Memory B cell (primary cell): ENCODE measurements at places on chromosomes 5 and 9.

DNA sequence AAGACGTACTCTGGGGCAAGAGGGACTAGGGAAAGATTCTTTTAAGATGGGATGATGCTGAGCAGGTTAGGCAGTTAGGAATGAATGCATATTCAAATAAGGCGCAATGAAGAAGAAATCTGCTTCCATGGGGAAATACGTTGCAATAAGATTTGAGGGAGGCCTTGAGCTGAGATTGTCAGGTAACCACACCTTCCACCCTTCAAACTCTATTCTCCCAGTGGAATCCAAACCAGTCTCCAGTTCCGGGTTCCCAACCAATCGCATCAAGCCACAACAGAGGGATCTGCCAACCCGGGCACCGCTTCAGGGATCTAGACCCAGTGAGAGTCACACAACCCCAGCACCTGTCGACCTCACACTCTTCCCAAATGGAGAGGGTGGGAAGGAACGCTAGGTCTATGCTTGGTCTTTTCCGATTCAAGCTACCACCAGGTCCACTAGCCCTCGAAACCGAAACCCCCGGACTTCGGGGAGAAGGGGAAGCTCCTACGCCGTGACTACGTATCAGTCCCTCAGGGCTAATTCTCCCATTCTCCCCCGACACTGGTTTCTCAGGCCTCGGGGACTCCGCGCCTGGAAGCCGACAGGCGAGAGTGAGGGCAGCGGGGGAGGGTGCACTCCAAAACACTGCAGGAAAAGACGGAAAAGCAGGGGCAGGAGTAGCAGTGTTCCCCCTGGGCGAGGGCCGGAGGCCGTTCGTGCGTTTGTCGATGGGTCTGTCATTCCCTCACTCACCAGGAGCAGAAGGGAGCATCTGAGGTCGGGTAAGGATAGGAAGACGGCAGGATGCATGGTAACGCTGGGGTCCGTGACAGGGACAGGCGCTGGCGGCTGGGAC lies 534 bp downstream of the ERP44 start:
- no peak for DNase-seq

DNA sequence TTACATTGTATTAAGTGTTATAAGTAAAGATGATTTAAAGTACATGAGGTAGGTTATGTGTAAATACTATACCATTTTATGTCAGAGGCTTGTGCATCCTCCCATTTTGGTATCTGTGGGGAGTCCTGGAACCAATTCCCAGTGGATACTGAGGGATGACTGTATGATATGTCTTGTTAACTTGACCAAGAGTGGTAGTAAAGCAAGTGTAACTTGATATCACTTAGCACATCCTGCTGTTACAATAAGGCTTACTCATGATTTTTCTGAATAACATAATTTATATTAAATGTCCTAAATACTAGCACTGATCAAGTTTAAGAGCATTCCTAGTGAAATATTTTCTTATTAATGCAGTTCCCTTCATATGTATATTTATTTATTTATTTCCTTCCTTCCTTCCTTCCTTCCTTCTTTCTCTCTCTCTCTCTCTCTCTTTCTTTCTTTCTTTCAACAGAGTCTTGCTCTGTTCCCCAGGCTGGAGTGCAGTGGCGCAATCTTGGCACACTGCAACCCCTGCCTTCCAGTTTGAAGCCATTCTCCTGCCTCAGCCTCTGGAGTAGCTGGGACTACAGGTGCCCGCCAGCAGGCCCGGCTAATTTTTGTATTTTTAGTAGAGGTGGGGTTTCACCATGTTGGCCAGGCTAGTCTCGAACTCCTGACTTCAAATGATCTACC lies 7.5 kb downstream of the NDFIP1 start:
- no peak for DNase-seq

- DNase-seq, result no peak
Observed at GRCh38 chr9:17229945-17230560, 95.2 kb downstream of the CNTLN start.

DNA sequence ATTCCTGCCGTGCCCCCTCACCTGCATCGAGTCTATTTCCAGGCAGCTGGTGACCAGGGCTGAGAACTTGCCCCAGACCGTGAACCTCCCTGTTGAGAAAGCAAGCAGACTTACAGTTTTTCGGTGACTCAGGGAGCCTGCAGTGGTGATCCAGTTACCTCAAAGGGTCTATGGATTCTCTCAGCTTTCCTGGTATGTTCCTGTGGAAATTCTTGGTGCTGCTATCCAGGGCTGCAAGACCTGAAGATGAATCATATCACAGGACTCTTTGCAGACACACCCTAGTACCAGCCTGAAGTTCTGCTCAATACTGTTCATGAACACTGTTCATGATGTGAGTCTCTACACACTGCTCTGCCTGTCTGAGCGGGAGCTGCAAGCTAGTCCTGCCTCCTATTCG lies 154.7 kb downstream of the WDR70 start:
- DNase-seq, result no peak

DNA sequence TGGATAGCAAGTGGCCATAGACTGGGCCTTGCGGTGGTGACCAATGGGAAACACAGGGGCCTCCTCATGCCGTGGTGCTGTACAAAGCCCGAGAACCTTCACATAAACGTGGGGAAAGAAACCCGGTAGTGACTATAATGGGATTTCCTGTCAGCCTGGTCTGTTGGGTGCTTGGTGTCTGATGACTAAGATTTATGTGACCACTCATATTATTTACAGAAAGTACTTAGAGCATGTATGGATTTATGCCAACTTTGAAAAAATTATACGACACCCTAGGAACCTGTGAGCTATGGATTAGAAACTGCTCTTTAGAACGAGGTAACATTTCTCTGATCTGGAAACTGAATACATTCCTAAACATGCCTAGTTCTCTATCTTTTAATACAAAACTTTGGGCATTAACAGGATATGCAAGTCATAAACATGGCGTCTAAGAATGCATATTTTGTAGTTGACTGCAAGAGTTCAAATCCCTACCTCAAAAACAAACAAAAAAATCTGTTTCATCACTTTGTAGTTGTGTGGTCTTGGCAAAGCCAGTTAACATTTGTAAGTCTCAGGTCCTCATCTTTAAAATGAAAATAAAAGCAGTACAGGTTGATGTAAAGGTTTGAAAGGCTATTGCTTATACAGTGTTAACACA lies 85.4 kb downstream of the TMEM167A start:
- no peak for DNase-seq
